ENCODE measurements at places on chromosomes 3 and 15.

DNA sequence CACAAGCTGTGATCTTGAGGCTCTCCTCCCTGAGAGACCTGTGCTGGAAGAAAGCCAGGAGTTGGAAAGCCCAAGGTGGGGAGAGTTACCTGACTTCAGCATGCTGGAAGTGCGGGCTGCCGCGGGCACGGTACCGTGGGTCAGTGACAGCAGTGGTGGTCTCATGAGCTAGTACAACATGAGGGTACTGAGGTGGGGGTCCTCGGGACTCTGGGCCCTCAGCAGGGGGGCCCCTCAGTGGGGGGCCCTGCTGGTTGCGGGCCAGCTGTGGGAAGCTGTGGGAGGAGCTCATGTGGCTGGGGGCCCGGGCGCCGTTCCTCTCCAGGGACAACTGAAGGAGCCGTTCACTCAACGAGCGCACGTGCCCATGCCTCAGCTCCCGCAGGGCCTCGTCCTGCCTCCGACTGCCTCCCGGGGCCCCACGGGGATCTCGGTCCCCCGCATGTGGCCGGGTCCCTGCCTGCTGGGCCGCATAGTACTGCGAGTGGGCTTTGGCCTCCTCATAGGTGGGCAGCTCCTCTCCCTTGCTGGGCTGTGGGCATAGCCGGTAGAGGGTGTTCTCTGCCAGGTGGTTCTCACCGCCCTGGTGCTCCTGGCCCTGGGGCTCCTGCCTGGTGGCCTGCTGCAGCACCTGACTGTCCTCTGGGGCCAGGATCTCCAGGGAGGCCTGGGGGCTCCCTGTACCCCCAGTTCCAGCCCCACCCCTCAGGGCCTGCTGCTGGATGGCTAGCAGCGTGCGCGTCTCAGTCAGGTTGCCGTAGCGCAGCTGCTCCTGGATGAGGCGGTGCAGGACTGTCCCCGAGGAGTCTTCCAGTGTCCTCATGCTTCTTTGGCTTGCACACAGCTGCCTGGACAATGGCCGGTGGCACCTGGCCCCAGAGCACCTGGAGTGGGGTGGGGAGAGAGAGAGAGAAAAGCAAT, 3.4 kb downstream of the AMOTL2 start:
- DNase-seq, result no peak

GRCh38 chr3:77348244-77348855, 308.5 kb downstream of the ROBO2 start:
- DNase-seq, result peak; percentile 11

- peak; percentile 56 for DNase-seq
Observed at GRCh38 chr15:37981775-37982174, 47.3 kb downstream of the TMCO5A start.

- DNase-seq, result no peak
Observed at GRCh38 chr3:162777118-162777517, 1280.5 kb downstream of the OTOL1 start.

DNA sequence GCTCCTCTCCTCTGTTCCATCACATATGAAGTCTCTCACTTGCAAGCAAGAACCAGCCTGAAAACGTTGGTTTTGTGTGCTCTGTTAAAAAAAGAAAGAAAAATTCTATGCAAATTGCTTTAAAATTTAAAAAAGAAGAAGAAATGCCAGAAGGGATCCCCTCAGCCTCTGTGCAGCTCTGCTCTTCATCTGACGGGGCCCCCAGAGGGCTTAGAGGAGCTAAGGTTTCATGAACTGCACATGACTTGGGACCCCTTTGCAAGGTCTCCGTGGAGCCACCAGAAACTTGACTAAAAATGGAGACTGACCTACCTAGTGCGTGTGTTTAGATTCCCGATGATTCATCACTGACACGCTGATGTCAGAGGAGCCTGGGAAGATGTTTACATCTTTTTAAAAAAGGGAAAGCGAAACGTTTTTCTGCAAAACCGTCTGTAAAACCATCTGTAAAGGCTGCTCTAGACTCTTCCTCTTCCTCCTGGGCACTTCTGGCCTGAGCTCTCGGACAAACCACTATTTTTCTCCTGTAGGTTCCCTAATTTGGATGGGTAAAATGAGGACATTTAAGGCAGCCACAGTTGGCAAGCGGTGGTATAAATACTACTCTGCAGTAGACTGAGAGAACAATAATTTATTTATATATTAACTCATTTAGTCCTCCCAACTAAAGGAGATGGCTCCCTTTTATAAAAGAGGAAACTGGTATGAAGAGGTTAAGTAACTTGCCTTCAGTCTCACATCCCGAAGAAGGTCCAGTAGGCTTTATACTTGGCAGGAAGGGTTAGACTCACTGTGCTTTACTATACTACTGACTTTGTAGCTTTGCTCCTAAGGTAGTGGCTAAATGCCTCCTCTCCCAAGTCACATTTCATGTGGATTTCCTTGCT, 67.2 kb upstream of the POLG start:
- DNase-seq, result no peak

- DNase-seq, result no peak
Observed at GRCh38 chr3:104244680-104245220, 1122.0 kb upstream of the ALCAM start.

DNA sequence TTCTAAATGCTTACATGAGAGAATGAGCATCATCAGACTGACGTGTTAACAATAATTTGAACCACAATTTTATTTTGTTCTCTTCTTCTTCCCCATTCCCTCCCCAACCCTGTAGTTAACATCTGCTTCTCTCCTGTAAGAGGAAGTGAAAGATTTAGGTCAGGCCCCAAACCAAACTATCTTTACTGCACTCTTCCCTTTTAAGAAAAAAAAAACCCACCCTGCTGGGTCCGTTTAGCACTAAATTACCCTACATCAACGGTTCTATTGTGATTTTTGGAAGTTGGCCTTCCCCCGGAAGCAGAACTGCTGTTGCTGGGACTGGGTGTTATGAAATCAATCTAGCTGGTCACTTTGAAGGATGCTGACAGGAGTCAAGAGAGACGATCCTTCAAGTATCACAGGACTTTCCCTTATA, 49.4 kb downstream of the NFKBIZ start:
- DNase-seq, result no peak

GRCh38 chr15:60787837-60788691, 309.1 kb upstream of the ICE2 start:
- no peak for DNase-seq

DNA sequence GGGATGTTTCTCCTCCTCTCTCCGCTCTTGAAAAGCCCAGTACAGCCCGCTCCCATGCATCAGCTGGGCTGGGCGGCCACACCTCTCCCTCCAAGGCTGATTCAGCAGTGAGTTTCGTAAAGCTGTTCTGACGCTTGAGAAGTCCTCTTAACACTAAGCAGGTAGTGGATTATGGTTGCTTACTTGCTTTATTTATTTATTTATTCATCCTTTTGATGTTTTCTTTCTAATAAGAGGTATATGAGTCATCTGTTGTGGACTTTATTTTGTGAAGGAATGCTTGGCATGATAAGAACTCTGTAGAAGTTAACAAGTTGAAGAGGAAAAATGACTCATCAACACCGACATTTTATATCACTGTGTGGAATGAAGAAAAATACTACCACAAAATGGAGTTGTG, 285.0 kb downstream of the SQOR start:
- DNase-seq, result no peak

DNA sequence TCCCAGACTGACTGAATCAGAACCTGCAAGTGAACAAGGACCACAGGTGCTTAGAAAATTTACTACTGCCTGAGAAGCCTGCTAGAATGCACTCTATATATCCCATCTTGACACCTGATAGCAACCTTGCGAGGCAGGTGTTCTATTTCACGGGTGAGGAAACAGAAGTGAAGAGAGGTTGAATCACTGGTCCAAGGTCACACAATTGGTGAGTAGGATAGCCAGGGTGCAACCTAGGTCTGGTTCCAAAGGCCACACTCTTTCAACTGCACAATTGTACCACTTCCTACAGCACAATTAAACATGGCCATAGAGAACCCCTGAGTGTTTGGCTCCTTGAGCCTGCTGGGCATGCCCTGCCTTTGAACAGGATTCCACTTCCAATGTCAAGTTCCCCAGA, 87.0 kb downstream of the RAB11A start:
- DNase-seq, result no peak

- no peak for DNase-seq
Observed at GRCh38 chr3:106687905-106688304, 689.3 kb upstream of the CCDC54 start.

DNA sequence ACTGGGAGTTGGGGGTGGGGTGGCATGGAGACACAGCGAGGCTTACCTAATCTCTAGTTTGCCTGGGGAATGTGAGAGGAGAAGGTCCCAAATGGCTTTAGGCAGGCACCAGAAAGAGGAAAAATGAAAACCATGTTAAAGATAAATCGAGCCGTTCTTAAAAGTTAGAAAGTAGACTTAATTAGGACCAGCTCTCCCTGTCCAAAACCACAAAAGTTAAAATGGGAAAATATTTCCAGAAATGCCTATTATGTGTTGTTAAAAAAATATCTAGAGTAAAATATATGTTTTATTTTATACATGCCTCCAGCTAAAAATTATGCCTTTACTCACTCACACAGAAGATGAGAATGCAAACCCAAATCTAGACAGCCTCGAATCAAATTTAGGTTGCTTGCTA, 50.1 kb downstream of the LRTM1 start:
- no peak for DNase-seq

- peak; percentile 42 for DNase-seq
Observed at GRCh38 chr3:30657914-30658313, 51.5 kb downstream of the TGFBR2 start.

GRCh38 chr3:140206196-140207040, 271.4 kb downstream of the CLSTN2 start:
- peak; percentile 76 for DNase-seq

- no peak for DNase-seq
Observed at GRCh38 chr3:152069871-152070270, 196.4 kb downstream of the SUCNR1 start.

GRCh38 chr15:62390791-62391640, 225.9 kb upstream of the C2CD4B start:
- peak; percentile 69 for DNase-seq

DNA sequence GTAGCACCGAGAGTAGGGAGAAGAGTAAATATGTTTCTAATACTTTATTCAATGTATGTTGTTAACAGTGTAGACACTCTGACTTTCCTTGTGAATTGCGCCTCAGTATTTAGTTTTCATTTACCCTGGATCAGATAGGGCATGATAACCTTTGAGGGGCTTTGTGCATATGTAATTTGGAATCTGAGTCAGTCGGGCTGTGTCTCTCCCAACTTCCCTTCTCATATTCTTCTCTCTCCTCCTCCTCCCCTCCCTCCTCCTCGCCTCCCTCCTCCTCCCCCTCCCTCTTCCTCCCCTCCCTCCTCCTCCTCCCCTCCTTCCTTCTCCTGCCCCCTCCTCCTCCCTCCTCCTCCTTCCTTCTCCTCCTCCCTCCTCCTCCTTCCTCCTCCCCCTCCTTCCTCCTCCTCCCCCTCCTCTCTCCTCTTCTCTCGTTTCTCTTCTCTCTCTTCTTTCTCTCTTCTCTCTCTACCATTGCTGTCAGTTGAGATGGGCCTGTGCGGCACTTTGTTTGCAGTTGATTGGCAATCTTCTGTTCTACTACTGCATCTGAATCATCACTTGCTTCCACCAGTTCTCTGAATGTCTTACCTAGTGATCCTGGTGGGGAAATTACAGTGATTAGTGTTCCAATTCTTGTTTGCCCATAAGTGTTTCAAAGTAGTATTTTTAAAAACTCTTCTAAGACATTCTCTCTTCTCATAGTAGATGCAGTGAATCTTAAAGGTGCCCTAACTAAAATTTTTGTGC, 162.3 kb downstream of the PGPEP1L start:
- no peak for DNase-seq

DNA sequence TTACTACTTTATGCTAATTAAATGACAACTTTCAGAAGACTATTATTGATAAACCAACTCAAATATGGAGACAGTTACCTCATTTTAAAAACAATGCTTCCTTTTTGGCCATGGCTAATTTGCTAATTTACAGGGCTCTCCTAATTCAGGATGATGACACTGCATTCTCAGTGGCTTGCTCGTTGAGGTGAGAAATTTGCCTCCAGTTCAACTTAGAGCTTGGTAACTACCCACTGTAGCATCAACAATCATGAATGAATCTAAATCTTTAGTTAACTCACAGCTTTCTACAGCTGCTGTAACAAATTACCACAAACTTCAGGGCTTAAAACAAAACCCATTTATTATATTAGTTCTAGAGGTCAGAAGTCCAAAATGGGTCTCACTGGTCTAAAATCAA, 14.0 kb downstream of the PBRM1 start:
- DNase-seq, result no peak

GRCh38 chr3:38173834-38174418, 8.6 kb downstream of the OXSR1 start:
- DNase-seq, result no peak

DNA sequence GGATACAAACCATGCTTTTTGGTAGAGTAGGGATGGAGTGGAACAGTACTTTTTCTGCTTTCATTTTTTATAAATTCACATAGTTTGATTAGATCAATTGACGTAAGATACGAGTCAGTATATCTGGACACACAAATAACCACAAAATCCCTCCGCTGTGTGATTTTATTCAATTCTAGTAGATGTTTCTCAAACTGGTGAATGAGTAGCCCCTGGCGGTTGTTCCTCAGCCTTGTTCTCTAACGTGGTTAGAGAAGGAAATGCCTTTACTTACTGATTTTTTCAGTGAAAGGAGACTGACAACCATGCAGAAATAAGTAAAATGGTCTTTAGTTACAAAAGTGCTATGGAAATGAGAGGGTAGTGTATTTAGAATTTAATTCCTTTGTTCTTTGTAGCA, 161.0 kb downstream of the TCF12 start:
- DNase-seq, result no peak

DNA sequence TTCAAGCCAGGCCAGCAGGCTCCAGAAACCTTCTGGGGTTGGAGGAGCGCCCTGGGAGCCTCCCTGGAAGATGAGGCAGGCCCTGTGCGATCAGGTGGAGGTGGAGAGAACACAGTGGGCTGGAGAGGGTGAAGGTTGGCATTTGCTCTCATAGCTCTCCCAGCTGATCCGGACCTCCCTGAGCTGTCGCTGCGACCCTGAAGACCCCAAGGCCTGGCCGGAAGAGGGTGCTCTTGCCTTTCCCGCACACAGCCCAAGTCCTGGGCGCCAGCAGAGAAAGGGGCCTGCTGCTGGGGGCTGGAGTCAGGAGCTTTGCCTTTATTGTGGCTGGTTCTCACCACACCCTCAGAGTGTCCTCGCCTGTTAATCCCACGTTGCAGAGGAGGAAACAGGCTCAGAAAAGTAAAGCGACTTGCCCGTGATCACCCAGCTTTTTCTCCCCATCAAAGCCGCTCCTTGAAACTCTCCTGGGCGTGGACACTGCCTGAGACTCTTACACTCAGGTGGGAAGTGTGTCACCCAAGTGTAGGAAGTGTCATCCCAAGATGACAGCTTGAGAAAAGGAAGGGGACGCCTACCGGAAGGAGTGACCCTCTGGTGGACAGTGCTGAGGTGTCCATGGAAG, 8.6 kb upstream of the RPL29 start:
- peak; percentile 93 for DNase-seq

GRCh38 chr3:184289426-184289938, 9.6 kb upstream of the PSMD2 start:
- peak; percentile 38 for DNase-seq

GRCh38 chr3:100396967-100397366, 3.9 kb downstream of the TOMM70 start:
- DNase-seq, result no peak

DNA sequence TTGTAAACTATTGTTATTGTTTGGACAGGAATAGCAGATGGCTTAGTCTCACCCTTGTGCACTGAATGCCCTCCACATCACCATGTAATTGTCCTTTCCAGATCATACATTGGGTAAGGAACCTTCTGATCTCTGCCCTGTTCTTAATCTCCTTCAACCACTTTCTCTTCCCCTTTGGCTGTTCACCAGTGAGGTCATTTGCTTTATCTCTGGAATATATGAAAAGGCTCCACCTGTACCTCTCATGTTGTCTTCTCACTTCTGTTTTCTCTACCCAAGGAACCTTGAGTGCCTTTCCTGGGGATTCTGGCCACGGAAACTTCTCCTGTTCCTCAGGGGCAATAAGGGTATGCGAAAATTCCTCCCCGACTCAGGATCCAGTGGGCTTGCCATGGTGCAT, 28.5 kb downstream of the MCTP2 start:
- DNase-seq, result no peak

Data from tongue (tissue), 3 donors.